ENCODE measurements at places on chromosomes 13 and 19.
A peak's percentile ranks its signal among the peaks of the same experiment; 100 is the strongest.

DNA sequence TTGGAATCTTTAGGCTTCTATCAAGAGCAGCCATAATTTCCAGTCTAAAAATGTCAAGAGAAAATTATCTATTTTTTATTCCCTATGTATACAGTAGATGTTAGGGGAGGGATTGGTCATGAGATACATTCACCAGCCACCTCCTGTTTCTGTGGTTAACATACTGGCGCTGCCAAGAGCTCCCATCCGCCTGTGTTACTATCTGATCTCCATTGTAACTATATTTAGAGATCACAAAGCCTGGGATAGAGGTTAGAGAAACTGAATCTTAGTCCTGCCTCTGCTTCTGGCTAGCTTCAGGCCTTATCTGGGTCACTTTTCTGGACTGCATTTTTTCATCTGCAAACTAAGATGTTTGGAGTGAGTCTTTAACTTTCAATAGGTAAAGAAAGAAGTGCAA lies 46.3 kb downstream of the POLR1D start:
- DNase-seq, result no peak

GRCh38 chr19:16113727-16114126 lies 2.0 kb downstream of the RAB8A start:
- no peak for DNase-seq

DNA sequence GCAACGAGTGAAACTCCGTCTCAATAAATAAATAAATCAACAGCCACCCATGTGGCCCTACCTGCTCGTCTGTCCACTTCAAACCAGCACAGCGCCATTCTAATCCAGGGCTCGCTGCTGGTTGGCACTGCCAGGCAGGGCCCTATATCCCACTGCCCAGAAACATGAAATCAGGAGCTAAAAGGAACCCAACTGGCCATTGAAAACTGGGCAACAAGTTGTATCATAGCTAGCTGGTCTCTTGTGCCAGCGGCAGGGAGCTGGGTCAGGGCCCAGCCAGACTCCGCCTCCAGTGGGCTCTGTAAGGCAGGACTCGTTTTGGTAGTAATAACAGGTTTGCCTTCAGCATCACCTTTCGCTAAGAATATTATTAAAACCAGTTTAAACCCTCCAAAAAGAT lies 39.3 kb downstream of the GGACT start:
- DNase-seq, result no peak

GRCh38 chr13:46679369-46680120 lies 117.4 kb downstream of the ESD start:
- no peak for DNase-seq

DNA sequence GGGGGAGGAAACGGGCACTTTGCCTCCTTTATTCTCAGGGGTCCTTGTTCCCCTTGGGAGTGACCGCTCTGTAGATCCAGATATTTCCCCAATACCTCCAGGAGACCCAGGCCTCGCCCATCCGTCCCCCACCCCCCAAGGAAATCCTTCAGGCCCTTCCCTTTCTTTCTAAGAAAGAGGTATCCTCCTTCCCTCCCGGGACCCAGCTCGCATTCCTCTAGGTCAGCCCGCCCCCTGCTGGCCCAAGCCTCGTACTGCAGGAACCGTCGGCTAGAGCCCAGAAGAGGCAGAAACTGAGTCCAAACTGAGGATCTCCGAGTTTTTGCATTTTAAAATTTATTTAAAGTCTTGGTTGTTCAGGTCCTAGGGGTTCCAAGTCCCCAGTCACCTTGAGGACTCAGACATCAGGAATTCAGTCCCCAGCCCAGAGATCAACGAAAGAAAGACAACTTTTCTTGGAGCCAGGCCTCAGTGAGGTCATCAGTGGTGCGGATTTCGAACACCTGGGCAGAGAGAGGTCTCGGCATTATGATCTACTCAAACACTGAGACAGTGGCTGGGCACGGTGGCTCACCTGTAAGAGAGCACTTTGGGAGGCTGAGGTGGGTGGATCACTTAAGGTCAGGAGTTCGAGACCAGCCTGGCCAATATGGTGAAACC lies 7.5 kb upstream of the LRFN1 start:
- DNase-seq, result peak; percentile 74

GRCh38 chr19:19613506-19613905 lies 5.0 kb downstream of the PBX4 start:
- DNase-seq, result no peak

- no peak for DNase-seq
Observed at GRCh38 chr13:109647053-109647452, 139.3 kb downstream of the IRS2 start.

GRCh38 chr19:33397536-33398360 lies 24.2 kb downstream of the CEBPG start:
- no peak for DNase-seq

GRCh38 chr13:57582032-57582431 lies 49.5 kb upstream of the PCDH17 start:
- DNase-seq, result no peak

DNA sequence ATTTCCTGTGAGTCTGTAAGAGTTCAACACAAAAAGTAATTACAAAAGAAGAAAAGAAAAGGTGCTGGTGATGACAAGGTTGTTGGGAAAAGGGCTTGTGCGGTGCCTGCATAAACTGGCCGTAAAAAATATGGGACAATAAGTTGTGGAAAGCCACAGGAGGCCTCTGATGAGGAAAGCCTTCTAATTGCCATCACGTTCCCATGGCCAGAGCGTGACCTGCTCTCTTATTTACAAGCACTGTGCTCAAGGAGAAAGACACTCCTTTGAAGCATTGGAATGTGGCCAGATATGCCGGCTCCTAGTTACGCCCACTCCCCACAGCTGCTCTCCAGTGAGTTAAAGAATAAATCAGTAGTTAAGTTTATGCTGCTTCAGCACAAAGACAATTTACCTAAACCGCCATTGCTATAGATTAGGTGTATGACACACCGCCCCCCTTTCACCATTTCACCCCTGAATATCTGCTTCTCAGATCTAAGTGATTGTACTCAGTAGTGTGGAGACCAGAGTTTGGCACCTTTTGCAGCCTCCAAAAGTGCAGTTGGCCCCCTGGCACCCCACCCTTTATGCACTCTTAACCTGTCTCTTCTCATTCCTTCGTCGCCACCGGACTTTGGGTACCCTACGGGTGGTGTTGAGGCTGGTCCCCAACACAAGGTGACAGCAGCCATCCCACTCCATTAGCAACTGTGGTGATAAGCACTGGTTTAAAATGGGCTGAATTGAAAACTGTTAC lies 8.1 kb upstream of the PGLYRP1 start:
- no peak for DNase-seq

GRCh38 chr13:49690133-49690994 lies 922 bp downstream of the EBPL start:
- no peak for DNase-seq

GRCh38 chr19:10762656-10763055 lies 44.8 kb downstream of the DNM2 start:
- DNase-seq, result no peak

DNA sequence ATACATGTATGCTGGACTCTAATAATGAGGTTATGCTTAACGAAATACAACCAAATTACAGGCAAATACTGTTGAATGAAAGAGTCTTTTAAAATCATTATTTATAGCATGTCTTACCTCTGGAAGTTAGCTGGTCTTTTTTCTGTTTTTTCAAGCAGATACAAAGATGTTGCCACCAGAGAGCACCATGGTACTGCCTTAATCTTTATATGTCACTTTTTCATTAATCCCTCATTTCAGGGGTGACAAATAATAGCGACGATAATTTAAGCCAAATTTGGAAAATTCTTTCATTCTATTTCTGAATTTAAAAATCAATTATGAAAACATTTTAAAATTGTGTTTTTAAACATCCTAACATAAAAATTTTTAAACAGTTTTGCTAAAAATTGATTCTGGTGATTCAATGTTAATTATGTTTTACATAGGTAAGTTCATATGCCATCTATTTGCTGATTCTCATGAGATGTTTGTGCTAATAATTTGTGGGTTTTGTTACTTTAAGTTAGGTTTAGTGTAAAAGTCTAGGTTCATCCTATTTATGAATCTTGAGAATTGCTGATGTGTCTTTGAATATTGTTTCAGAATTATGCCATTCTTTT lies 379.3 kb upstream of the SGCG start:
- DNase-seq, result no peak

GRCh38 chr13:27967736-27968315 lies 1.3 kb downstream of the CDX2 start:
- no peak for DNase-seq

DNA sequence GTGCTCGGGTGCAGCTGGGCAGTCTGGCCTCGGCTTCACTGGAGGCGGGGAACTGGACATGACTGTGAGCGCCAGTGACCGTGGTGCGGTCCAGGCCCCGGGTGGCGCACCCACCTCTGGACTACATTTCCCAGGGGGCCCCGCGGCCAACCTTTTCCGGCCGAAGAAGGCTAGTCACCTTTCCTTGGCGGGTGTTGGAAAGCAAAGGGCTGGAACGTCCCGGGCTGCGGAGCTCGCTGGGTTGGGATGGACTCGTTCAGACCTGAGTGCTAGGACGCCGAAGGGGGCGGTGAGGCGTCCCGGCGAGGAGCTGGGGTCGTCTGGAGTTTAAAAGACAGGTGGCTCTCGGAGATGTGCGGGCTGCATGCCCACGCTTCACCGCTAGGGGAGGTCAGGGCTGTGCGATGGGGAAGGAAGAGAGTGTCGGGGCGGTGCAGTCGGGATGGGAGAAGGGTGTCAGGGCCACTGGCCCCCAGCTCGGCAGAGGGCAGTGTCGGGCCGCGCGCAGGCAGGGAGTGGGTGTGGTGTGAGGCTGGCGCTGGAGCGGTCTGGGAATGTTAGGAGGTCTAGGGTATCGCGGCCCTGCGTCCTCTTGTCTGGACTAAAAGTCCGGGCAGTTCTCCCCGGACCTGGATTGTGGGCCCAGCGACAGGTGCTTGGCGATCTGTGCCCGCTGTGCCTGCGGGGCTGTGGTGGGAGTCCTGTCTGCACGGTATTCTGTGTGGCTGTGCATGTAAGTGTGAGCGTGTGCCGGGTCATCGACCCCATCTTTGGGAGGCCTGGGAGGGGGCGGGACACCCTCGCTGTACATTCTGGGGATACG lies 57.1 kb downstream of the ZNF568 start:
- DNase-seq, result peak; percentile 59

DNA sequence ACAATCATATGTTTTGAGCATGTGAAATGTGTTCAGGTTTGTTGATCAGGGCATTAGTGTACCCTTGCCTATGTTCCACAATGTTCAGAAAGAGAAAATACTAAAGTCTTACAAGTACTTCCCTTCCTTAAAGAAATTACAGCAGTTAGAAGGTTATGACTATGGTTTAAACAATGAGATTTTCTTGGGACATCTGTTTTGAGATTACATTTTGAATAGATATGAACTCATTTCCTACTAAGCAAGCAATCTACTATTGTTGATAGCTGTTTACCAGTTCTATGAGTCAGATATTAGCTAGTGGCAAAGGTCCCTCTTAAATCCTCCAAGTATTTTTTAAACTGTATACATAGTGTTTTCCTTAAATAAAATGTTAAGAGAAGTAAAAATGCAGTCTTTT lies 241.3 kb downstream of the DACH1 start:
- no peak for DNase-seq

- DNase-seq, result no peak
Observed at GRCh38 chr19:18348171-18348570, 7.8 kb downstream of the PGPEP1 start.

GRCh38 chr13:48731957-48732569 lies 78.3 kb downstream of the CYSLTR2 start:
- DNase-seq, result peak; percentile 17

GRCh38 chr19:14479975-14480699 lies 5.0 kb upstream of the PTGER1 start:
- DNase-seq, result peak; percentile 63

DNA sequence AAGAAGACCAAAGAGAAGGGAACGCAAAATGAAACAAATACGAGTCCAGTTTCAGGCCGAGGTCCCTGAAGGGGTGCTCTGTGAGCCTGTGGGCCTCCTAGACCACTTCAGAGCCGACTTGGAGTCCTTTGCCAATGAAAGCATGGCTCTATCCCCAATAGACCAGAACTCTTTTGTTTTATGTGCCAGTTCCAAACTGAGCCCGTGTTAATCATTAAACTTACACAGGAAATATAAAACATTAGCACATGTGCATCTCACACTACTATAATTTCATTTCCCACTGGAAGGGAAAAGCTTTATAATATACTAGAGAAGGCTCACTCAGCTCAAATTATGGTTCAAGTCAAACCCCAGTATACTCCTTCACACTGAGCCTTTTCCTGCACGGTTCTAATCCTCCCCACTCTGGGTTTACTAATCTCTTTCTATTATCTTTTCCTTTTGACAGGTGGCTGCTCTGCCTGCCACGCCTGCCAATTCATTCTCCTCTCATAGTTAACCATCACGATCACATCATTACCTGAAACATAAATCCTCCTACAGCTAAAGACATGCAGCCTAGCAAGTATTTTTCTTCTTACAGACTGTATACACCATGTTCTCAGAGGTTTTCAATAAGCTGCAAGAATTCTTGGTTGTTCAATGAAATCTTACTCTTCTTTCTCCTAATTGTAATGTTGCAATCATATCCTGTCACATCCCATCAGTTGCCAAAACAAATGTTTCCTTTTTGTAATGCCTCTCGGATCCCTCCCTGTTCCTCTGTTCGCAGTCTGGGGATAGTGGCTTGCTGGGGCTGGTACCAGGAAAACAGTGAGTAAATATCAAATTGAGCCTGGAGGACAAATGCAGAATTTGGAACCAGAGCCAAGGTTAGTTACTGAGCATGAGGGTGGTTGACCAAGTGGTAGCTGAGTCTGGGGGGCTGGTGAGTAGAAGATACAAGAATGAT lies 18.8 kb upstream of the WASF3 start:
- DNase-seq, result no peak

- DNase-seq, result no peak
Observed at GRCh38 chr19:8821748-8822241, 10.3 kb downstream of the ZNF558 start.

DNA sequence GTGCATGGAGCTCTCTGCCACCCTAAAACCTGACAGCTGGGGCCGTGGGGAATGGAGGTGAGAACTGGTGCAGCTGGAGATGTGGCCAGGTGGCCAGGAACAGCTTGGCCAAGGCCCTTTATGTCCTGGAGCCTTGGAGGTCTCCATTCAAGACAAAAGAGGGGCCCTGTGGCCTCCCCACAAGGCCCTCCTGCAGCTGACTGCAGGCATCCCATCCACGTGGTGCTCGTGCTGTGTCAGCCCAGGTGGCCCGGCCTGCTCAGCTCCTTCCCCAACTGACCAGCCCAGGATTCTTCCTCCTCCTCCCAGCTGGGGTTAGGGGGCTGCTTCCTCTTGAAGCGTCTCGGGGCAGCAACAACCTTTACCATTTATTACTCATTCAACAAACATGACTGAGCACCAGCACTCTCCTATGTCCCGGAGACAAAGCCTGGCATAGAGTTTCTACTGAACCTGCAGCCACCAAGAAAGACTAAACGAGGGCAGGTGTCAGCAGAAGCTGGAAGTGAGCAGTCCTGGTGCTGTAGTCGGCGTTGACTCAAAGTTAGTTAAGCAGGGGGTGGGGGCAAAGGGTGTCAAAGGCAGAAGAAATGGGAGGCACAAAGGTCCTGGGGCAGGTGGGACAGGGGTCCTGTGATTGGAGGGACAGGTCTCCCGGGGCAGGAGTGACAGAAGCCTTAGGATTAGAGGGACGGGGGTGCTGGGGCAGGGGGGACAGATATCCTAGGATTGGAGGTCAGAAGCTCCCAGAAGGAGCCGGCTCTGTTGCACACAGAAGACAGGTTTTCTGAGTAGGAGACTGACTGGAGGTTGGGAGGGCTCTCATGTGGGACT lies 23.3 kb upstream of the C13orf46 start:
- no peak for DNase-seq

- no peak for DNase-seq
Observed at GRCh38 chr19:41364524-41365391, 809 bp upstream of the B9D2 start.
